NAMALWA (cell line): ENCODE measurements at places on chromosomes 5 and 9.
A peak's percentile ranks its signal among the peaks of the same experiment; 100 is the strongest.

DNA sequence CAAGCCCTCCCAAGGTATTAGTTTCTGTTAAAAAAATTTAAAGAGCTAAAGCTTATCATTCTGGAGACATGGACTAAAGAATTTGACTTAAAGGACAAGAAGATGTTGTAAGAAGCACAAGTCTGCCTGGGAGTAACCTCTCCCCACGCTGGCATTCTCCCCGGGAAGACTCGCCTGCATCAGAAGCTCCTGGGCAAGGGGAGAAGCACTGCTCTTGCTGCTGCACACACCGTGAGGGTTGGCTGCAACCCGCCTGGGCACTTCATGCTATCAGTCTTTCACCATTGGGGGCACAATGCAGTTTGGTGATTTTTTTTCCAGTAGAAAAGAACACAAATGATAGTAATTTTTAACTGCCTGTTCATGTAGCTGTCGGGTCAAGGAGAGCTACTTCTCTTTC is 192.5 kb upstream of the PANK3 start:
- no peak for DNase-seq

- DNase-seq: peak; percentile 83
Measured at GRCh38 chr9:113578882-113579282, 115.4 kb downstream of the RGS3 start.

DNA sequence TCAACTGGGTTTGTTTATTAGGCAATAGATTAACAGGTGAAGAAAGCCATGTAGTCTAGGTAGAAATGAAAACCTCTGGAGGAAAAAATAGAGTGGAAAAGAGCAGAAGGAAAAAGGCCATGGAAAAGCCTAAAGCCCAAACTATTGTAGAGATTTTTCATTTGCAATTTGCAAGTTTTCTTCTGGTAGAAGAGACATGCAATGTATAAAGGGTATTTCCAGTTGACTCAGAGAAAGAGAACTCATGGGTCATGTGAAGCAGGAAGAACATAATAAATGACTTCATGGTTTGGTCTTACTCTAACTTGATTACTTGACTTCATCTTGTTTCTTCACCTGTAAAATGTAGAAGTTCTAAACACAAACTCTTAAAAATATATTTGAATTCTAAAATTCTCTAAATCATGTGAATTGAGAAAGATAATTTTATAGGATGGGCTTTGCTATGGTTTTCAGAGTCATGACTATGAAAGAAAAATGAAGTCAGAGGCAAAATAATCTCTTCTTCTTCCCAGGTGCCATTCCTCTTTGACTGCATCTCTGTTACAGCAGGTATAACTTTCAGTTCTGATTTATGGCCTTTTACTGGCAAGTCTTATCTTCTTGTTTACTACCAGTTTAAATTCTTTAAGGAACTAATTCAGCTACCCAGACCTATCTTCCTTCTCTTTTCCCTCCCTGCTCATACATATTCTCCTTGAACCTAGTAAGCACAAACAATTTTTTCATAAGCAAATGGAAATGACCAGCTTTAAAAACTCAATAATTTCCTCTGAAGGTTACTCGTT is 47.7 kb upstream of the TMC1 start:
- no peak for DNase-seq

GRCh38 chr5:74123929-74124328 is 497.9 kb downstream of the ARHGEF28 start:
- DNase-seq: no peak

GRCh38 chr5:35919191-35919590 is 19.2 kb downstream of the CAPSL start:
- DNase-seq: no peak

- DNase-seq: no peak
Measured at GRCh38 chr9:81620002-81620390, 69.4 kb downstream of the TLE1 start.

DNA sequence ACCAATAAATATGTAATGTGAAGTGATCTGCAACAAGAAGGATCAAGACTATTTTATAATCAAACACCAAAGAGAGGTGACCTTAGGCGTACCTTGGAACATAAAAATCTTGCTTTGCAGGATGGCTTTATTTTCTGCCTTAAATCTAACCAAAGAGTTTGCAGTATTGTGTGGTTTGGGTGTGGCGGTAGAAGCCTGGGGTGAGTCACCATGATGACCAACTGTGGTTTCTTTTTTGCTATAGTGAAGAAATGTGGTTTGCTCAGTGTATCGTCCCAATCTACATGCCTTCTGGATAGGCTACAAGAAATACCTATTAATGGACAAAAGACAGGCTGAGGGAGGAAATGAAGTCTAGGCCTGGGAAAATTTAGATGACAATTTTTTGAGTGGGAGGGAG is 5.1 kb upstream of the CAST start:
- DNase-seq: no peak

DNA sequence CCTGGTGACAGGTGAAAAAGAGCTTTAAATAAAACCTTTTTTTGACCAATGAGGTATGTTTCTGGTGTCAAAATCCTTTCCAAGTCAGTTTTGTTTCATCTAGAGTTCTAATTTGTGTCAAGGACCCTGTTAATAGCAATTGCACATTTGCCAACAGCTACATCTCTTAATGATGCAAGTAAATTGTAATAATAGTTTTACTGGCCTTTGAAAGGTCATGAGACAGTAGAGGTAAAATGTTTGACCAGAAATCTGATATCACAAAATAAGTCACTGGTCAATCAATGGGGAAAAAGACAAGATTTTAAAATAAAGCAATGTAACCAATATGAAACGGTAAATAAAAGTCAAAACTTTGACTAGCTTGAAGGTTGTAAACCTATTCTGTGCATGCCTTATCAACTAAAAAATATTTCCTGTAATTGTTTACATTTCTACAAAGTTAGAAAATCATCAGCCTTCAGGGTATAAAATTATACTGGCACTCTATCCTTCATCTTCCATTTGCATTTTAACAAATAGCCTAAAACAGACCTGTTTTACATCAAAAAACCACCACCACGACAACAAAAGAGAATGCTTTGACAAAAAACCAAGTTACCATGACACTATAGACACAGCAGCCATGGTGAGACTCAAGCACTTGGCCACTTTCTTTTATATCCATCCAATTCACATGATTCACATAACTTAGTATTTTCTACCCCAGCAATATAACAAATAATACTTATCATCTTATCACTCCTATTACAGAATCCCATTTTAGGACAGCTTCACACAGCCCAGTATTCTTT is 3.0 kb downstream of the NADK2 start:
- DNase-seq: peak; percentile 36

- DNase-seq: no peak
Measured at GRCh38 chr5:143374496-143375217, 28.8 kb downstream of the NR3C1 start.

- no peak for DNase-seq
Measured at GRCh38 chr5:36719282-36719681, 112.9 kb downstream of the SLC1A3 start.

DNA sequence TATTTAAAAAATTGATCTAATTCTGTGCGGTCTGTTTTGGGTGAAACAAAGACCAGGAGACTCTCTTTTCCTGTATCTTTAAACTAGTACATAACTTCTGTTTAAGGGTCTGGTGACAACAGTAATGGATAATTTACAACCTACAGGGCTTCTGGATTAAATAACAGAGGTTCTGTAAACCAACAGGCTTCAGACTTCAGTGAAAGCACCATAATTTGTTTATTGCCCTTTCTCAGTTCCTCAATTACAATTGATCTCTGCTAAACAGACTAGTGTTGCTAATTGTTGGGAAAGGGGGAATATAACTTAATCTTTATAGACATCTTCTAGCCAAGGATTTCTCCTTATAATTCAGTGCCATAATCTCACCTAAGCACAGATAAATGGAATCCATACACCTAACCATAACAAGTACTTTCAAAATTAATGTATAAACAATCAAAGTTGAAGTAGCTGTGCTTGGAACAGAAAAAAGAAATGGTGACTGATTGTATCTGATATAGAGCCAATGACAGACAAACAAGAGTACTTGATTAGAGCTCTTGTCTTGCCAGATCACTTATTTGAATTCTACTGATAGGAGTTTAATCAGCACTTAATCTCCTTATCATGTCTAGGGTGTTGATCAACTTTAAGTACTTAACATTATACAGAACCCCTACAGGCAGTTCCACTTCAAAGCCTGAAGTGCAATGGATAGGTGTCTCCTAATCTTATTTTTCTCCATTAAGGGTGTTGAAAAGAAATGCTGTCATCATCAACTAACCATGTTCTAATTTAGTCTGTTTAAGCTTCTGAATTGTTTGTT is 536.0 kb downstream of the NR2F1-AS1 start:
- DNase-seq: no peak
